IPS-NIHi11 (cell line): ENCODE measurements at places on chromosomes 4 and X.

GRCh38 chr4:54157606-54158005 is 57.6 kb downstream of the GSX2 start:
- DNase-seq = no peak

DNA sequence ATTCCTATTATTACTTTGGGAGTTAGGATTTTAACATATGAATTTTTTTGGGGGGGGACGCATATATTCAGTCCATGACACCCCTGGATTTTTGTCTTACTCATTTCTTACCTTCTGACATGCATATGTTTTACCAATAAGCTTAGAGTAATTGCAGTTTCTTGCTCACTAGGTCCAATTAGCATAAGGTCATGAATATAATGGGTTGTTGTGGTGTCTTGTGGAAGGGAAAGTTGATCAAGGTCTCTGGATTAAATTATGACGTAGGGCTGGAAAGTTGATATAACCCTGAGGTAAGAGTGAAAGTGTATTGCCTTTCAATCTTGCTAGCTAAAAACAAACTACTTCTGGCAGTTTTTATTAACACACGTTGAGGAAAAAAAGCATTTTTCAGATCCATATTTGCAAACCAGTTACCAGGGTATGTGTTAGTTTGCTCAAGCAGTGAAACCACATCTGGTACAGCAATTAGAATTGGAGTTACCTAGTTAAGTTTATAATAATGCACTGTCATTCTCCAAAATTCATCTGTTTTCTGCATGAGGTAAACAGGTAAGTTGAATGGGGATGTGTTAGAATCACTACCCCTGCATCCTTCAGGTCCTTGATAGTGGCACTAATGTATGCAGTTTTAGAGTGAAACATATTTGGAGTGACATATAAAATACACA is 32.0 kb downstream of the STIM2 start:
- no peak for DNase-seq

GRCh38 chrX:118047446-118048186 is 69.0 kb downstream of the KLHL13 start:
- DNase-seq = no peak

DNA sequence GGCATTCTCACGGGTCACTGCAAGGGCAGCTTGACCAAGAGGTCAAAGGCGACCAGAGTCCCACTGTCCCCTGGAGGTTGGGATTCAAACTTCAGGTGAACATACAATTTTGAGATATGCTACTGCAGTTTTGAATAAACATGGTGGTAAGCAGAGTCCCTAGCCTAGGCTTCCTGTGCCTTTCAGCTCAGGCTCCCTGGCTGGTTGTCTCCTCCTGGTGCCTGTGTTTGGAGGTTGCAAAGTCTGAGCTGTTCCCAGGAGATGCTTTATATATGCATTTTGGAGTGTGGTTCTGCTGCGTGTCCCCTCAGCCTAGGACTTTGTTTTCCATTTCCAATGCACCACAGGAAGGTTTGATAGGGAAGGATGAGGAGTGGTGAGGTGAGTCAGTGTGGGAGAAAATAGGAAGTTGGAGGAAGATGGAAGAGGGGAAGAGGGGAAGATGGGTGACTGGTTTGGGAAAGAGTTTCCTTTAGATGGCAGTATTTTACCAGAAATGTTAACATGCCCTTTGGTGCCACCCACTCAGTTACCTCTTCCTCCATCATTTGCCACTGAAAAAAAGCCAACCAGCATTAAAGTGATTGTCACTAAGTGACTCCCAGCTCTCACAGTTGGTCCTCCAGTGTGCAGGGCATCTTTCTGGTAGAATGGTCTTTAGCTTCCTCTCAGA is 211.7 kb upstream of the AGTR2 start:
- no peak for DNase-seq

DNA sequence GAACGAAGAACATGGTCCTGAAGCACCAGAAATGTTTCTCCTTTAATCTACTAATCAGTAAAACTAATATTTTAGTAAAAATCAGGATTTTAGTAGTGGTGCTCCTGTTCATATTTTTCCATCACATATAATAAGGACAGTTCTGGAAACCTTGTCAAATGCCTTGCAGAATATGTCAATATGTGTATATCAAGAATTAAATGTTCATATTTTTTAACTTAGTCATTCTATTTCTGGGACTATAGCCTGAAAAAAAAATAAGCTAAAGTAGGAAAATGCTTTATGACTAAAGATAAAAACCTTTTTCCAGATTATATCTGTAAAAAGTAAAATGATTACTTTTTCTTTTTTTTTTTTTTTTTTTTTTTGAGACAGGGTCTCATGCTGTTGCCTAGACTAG is 65.1 kb downstream of the MAB21L2 start:
- no peak for DNase-seq
